ENCODE measurements at places on chromosomes 13 and 19.

- DNase-seq = no peak
These were observed 713.4 kb downstream of the SLITRK5 start for GRCh38 chr13:88384542-88384941.

DNA sequence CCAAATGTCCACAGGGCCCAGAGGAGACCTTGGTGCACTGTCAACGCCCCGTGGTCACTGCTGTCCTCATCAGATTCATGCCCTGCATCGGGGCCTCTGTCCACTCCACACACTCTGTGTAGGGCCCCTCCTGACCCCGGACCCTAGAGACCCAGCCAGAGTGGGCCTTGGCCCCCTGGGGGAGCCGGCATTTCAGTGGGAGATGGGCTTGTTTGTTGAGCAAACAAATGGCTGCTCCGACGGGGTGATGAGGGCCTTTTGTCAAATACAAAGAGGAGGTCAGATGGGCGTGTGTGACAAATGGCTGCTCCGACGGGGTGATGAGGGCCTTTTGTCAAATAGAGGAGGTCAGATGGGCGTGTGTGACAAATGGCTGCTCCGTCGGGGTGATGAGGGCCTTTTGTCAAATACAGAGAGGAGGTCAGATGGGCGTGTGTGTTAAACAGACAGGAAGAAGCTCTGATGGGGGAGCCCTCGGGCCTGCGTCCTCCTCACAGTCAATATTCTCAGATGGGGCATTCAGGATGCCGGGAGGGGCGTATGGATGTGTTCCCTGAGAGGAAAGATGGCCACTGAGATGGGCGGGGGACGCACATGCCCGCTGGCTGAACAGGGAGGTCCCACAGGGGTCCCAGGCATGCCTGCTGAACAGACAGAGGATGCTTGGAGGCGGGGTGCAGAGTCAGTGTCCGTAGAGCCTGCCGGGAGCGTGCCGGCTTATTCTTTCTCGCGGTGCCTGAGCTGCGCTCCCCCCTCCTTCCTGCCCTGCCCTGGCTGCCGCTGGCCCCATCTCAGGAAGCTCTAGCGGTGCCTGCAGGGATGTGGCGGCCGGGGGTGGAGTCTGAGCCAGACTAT is 36.3 kb downstream of the SMIM24 start:
- no peak for DNase-seq

GRCh38 chr19:51466723-51467122 is 8.5 kb upstream of the SIGLEC8 start:
- DNase-seq = no peak

- no peak for DNase-seq
These were observed 55.9 kb upstream of the GJB6 start for GRCh38 chr13:20287976-20288375.

DNA sequence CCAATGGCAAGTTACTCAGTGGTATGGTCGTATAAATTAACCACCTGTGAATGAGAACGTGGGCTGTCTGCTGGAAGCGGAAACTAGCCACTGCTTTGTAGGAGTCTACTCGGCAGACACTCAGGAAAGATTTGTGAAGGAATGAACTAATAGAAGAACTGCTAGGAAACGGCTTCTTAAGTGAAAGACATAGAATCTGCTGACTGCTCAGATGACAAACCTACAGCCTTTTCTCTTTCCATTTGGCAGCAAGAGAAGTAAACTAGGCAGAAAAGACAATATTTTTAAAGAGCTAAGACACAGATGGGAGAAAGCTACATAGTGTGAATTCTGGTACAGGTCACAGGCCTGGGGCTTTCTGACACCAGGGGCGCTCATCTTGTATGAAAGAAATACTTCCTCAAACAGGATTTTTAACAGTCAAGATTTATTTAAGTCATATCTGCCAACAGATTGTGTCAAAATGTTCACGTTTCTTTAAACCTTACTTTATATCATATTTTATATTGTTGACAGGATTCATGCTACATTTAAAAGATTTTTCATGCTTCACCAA is 78.4 kb downstream of the MIPEP start:
- no peak for DNase-seq

DNA sequence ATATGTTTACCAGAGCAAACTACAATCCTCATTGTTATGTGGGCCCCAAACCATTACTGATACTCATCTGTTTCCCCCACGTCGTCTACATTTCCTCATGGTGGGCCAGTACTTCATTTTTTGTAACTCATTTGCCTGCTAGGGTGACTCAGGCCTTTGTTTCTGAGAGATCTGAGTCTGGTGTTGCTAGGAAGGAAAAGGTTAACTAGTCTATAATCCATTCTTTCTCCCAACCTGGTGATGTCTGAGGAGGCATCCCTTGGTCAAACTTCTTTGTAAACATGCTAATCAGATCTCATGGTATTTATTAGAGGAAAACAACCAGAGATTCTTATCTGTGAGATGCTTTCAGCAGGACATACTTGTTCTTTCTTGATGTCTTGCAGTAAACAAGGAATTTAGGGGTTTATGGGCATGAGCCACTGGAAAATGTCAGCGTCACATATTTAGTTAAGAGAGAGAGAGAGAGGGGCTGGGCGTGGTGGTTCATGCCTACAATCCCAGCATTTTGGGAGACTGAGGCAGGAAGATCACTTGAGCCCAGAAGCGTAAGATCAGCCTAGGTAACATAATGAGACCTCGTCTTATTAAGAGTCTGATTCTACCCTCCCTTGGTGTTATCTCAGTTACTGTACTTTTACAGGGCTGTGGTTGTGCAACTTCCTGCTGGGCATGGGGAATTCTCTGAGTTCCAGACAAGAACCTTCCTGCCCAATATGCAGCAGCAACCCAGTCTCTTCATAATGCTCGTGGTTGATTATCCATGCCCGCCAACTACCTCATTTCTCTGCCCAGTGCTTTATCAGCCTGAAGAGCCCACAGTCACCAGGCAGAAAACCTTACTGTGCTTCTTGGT is 9.7 kb upstream of the DPRX start:
- DNase-seq = no peak

- DNase-seq = no peak
These were observed 2.7 kb upstream of the RPS16 start for GRCh38 chr19:39438270-39438934.

GRCh38 chr19:14442891-14443631 is 10.0 kb downstream of the PKN1 start:
- no peak for DNase-seq

DNA sequence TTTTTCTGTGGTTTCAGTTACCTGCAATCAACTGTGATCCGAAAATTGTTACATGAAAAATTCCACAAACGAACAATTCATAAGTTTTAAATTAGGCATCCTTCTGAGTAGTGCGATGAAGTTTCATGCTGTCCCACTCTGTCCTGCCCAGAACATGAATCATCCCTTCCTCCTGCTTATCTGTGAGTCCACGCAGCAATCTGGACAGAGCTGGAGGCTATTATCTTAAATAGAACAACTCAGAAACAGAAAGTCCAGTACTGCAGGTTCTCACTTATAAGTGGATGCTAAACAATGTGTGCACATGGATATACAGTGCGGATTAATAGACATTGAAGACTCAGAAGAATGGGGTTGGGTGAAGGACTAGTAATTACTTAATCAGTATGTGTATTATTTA is 583.7 kb upstream of the SPRY2 start:
- no peak for DNase-seq

GRCh38 chr13:36848199-36848982 is 29.4 kb downstream of the RFXAP start:
- no peak for DNase-seq

GRCh38 chr13:104954210-104954609 is 1581.3 kb downstream of the EFNB2 start:
- DNase-seq = no peak
